Activated CD4-positive, CD25-positive, alpha-beta regulatory T cell (primary cell): ENCODE measurements at places on chromosomes 1 and 21.

- no peak for DNase-seq
These were observed 455.8 kb upstream of the PRMT6 start for GRCh38 chr1:106600626-106601025.

GRCh38 chr1:54298284-54299033 lies 98.5 kb downstream of the MRPL37 start:
- no peak for DNase-seq

- DNase-seq = no peak
These were observed 25.6 kb downstream of the SEC16B start for GRCh38 chr1:177944016-177944949.

- no peak for DNase-seq
These were observed 436.8 kb downstream of the CAMTA1 start for GRCh38 chr1:7221826-7222694.

DNA sequence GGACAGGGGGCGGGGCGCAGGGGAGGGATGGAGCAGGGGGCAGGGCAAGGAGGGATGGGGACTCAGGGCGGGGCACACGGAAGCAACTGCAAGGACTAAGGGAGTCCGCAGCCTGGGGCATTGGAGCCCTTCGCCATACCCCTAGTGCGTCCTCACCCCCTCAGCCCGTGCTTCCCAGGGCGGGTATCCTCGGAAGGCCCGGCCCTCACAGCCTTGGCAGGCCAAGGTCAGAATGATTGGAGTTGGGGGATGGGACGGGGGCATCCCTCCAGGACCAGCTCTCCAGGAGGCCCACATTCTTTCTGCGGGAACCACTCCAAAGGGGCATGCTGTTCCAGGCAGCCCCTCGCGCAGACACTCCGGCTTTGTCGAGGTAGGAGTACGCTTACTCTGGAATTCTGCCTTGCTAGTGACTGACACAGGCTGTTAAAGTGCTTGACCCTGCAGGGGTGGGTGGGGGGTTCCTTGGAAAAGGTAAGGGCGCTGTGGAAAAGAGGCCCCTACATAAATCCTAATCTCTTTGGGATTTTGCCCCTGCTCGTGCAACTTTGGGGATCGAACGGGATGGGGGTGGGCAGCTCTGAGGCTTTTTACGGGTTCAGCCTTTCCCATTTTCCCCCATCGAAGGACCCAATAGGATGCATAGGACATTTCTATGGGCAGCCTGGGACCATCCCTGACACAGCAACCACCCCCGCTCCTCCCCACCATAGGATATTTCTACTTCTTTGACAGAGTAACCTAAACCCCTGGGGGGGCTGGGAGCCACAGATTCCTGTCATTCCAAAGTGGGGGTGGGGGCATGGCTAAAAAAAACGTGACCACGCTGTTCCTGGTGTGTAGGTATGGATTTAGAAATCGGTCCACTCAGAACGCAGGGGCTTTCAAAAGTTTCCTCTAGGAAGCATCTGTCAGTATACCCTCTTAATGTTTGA lies 738 bp upstream of the TRIM11 start:
- no peak for DNase-seq

DNA sequence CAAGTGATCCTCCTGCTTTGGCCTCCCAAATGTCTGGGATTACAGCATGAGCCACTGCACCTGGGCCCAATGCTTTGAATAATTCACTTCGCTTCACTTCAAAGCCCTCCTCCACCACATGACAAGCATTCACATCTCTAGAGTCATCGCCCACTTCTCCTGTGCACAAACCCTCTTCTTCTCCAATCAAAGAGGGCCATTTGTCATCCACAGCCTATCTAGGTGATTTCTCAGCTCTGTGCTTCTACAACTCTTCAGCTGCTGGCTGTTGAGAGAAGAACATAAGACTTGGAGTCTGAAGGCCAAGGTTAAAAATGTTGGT lies 20.1 kb upstream of the PSMB2 start:
- DNase-seq = no peak

GRCh38 chr1:35561972-35562680 lies 4.5 kb downstream of the NCDN start:
- no peak for DNase-seq

DNA sequence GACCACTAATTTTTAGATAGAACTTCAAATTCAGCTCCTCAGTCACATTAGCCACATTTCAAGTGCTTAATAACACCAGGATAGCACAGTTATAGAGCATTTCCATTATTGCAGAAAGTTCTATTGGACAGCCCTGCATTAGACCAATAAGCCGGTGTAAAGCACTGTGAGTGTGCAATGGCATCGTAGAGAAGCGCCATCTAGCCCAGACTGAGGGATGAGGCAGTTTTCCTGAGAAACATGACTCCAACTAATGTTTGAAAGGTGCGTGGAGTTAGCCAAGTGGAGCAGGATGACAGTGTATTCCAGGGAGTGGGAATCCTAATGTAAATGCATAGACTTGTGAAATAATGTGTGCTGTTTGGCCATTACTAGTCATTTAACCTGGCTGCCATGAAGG lies 7.7 kb downstream of the RPE65 start:
- DNase-seq = no peak

GRCh38 chr1:19360843-19361610 lies 48.9 kb downstream of the SLC66A1 start:
- DNase-seq = no peak

GRCh38 chr1:115924770-115925169 lies 51.5 kb upstream of the SLC22A15 start:
- no peak for DNase-seq

GRCh38 chr1:201708691-201709090 lies 120.3 kb upstream of the IPO9 start:
- DNase-seq = no peak

DNA sequence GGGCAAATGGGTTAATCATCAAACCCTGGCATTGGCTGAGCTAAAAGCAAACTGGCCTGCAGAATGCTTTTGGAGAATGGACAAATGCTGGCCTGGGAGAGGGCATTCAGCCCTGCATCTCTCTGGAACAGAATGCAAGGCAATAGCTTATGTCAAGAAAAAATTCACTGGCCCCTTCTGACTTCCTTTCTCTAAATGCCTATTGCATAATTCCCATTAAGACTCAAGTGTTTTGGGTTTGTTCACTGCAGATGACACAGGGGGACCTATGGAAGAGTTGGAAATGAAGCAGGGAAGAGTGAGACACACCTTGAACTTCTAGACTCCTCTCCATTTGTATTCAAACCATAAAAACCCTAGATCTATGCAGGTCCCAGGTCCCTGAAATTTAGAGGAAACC lies 15.9 kb downstream of the PEA15 start:
- DNase-seq = no peak

GRCh38 chr1:62906428-62906886 lies 122.5 kb downstream of the ATG4C start:
- DNase-seq = no peak

GRCh38 chr1:208172423-208173145 lies 71.6 kb downstream of the PLXNA2 start:
- no peak for DNase-seq

GRCh38 chr1:147560765-147561471 lies 19.6 kb downstream of the BCL9 start:
- no peak for DNase-seq

DNA sequence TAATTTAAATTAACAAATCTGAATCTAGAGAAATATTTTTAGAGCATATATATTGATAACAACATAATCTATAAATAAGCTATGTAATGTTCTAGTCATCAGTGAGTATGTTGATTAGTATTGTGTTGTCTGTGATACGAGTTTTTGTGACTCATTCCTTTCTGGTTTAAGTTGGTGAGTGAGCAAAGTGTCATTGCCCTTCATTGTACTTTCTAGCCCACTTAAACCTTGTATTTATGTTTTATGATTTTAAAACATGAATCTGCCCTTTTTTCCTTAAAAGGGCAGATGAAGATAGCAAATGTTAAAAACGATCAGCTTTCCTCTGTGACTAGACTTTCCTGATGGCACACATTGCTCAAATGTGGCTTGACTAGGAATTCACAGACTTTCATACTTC lies 38.5 kb downstream of the MACO1 start:
- no peak for DNase-seq

GRCh38 chr1:234660536-234661316 lies 50.7 kb upstream of the IRF2BP2 start:
- no peak for DNase-seq

GRCh38 chr1:67464058-67464457 lies 33.9 kb upstream of the SERBP1 start:
- DNase-seq = no peak
